ENCODE measurements at places on chromosomes 4 and X. TPM values are rescaled to one million over a fixed set of nuclear protein-coding genes. Genes with fewer than 3 reads are reported as not detected.

GRCh38 chrX:72097098-72097497 is 34.6 kb downstream of the RTL5 start:
- peaks cover 60% of the 10 kb centered on the region for H3K27me3 ChIP-seq
- no peak overlapping the region for H3K27ac ChIP-seq
- no peak for DNase-seq
- H3K4me1 ChIP-seq = peaks cover 22% of the 10 kb centered on the region
- H3K36me3 ChIP-seq = no peaks in the 10 kb centered on the region

GRCh38 chr4:170114636-170115035 is 24.9 kb upstream of the AADAT start:
- no peak overlapping the region for H3K4me3 ChIP-seq
- no peak for DNase-seq
- no peaks in the 10 kb centered on the region for H3K4me1 ChIP-seq
- H3K27ac ChIP-seq = no peak overlapping the region
- H3K27me3 ChIP-seq = peaks cover 2% of the 10 kb centered on the region
- H3K36me3 ChIP-seq = no peaks in the 10 kb centered on the region

DNA sequence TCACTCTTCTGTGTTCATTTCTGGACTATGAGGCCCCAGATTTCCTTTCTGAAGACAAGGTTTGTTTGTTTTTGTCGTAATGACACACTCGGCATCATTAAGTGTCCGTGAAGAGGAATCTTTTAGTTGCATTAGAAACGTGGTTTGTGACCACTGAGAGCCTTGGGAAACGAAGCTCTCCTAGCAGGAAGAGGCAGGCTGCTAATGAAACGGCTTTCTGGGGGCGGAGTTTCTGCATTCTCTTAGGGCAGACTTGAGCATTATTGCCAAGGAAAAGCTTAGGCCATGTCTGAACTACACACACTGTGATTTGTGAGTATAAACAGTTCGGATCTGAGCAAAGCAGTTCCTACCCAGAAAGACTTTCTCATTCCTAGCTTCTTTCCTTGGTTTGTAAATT is 64.0 kb downstream of the SOX3 start:
- no peak for DNase-seq
- no peak overlapping the region for H3K27ac ChIP-seq
- H3K36me3 ChIP-seq = no peaks in the 10 kb centered on the region
- H3K4me3 ChIP-seq = no peak overlapping the region
- H3K4me1 ChIP-seq = no peaks in the 10 kb centered on the region

- no peaks in the 10 kb centered on the region for H3K36me3 ChIP-seq
- no peak overlapping the region for H3K4me3 ChIP-seq
- DNase-seq = no peak
- no peak overlapping the region for H3K27ac ChIP-seq
Observed at GRCh38 chr4:122614621-122615020, 6.2 kb downstream of the IL21 start.

- no peak within 1 kb of the TSS for H3K27ac ChIP-seq
- H3K4me3 ChIP-seq = no peak within 1 kb of the TSS
- no peaks in the 10 kb centered on the region for H3K27me3 ChIP-seq
- peaks cover 6% of the 10 kb centered on the region for H3K36me3 ChIP-seq
- peaks cover 27% of the 10 kb centered on the region for H3K4me1 ChIP-seq
Observed at GRCh38 chr4:121164291-121164690, at the start of gene TNIP3. TNIP3 (minus strand) TSS chr4:121164321; CDS start chr4:121164125, 196 bp downstream.

The RHOXF1 gene
- 0.42 TPM for total RNA-seq

The PLP1 gene
- not detected for total RNA-seq

All from activated naive CD8-positive, alpha-beta T cell treated with anti-CD3 and anti-CD28 coated beads, Interleukin-2, amount 10 ng/mL, durations not matched to agents 7 days and 5 days (primary cell).